ENCODE measurements at places on chromosomes 2 and 18. TPM values are rescaled to one million over a fixed set of nuclear protein-coding genes. Genes with fewer than 3 reads are reported as not detected.

LRRTM4 gene
- not detected for total RNA-seq

FIGN gene
- not detected for total RNA-seq

IL36RN gene
- total RNA-seq = not detected

RUFY4 gene
- 0.78 TPM for total RNA-seq

GRCh38 chr2:61328707-61329251 lies 142.1 kb downstream of the USP34 start:
- no peak for DNase-seq
- H3K27ac ChIP-seq = no peak overlapping the region
- H3K36me3 ChIP-seq = peaks cover 51% of the 10 kb centered on the region
- no peak overlapping the region for H3K4me3 ChIP-seq
- H3K4me1 ChIP-seq = no peaks in the 10 kb centered on the region

- H3K27ac ChIP-seq = no peak overlapping the region
- no peak for DNase-seq
- H3K4me3 ChIP-seq = no peak overlapping the region
- no peaks in the 10 kb centered on the region for H3K27me3 ChIP-seq
Observed at GRCh38 chr18:24545651-24546050, 85.2 kb downstream of the HRH4 start.

GRCh38 chr18:25814841-25815458 lies 275.5 kb downstream of the SS18 start:
- peaks cover 1% of the 10 kb centered on the region for H3K27me3 ChIP-seq
- no peak overlapping the region for H3K27ac ChIP-seq
- no peak for DNase-seq

DNA sequence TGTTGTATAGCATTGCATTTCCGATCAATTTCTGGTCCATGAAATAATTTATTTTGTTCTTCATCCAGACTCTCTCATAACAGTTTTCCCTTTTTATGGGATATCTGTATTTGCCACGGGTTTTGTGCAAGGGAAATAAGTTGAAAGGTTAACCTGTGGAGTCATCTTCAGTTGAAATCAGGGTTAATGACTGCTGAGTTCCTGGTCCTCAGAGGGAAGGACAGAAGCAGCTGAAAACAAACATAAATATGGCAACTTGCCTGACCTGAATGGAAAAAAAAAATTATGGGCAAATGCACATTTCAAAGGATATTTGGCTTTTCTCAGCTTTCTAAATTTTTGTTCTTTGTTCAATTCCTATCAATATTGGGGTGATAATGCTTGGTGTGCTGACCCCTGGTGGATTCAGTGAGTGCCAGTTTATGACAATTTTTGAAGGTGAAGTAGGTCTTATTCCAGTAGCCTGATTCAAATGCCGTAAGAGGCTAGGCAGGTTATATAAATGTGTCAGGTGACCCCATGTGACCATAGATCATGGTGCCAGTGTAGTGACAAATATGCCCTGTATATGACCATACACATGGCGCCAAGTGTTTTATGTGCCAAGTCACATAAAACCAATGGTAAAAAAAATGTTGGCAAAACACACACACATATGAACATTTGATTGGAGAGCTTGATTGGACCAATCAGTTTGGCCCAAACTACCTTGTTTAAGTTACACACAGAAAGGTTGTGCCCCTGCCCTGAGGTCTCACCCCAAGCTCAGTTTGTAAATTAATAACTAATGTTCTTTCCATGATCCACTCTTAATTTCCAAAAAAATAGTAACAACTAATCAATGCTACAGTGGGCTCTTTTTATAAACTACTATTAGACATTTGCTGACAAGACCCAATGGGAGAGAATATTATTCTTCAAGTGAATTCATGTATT lies 47.6 kb upstream of the FAM124B start:
- H3K27me3 ChIP-seq = no peaks in the 10 kb centered on the region
- H3K36me3 ChIP-seq = no peaks in the 10 kb centered on the region
- no peaks in the 10 kb centered on the region for H3K4me1 ChIP-seq
- no peak overlapping the region for H3K4me3 ChIP-seq
- no peak for DNase-seq

GRCh38 chr2:15571729-15572128 lies 10.6 kb upstream of the NBAS start:
- DNase-seq = no peak
- no peaks in the 10 kb centered on the region for H3K27me3 ChIP-seq
- no peaks in the 10 kb centered on the region for H3K36me3 ChIP-seq
- H3K4me1 ChIP-seq = no peaks in the 10 kb centered on the region

- H3K27ac ChIP-seq = no peak overlapping the region
- H3K36me3 ChIP-seq = no peaks in the 10 kb centered on the region
- H3K27me3 ChIP-seq = peaks cover 6% of the 10 kb centered on the region
- peaks cover 2% of the 10 kb centered on the region for H3K4me1 ChIP-seq
- no peak overlapping the region for H3K4me3 ChIP-seq
Observed at GRCh38 chr2:127100251-127101047, 6.5 kb downstream of the BIN1 start.

GRCh38 chr2:241071677-241072111 lies 30.4 kb downstream of the MTERF4 start:
- H3K36me3 ChIP-seq = peaks cover 13% of the 10 kb centered on the region
- H3K27ac ChIP-seq = no peak overlapping the region
- no peaks in the 10 kb centered on the region for H3K27me3 ChIP-seq
- no peak overlapping the region for H3K4me3 ChIP-seq
- DNase-seq = no peak

- H3K27me3 ChIP-seq = no peaks in the 10 kb centered on the region
- H3K27ac ChIP-seq = no peak overlapping the region
- no peaks in the 10 kb centered on the region for H3K4me1 ChIP-seq
- no peak overlapping the region for H3K4me3 ChIP-seq
Observed at GRCh38 chr18:9900699-9901098, 13.1 kb upstream of the VAPA start.
